ENCODE measurements at places on chromosomes 6 and 20.

- DNase-seq, result no peak
Measured at GRCh38 chr6:79231666-79232065, 2.8 kb downstream of the HMGN3 start.

- DNase-seq, result peak; percentile 59
Measured at GRCh38 chr6:107185391-107185970, 70.2 kb upstream of the BEND3 start.

DNA sequence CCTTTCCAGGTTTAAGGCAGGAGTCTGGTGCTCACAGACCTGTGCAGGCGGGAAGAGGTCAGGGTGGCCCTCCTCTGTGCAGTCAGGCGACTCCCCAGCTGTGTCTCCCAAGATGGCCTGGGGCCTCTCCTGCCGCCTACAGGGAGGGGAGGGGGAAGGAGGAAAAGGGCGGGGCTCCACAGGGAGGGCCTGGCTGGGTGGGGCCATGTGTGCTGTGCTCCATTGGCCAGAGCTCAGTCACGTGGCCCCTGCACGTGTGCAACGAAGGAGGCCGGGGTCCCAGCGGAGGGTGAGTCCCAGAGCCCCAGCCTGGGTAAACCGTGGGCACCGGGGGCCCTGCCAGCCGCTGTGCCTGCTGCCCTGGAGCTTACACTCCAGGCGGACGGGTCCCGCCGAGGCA is 211.6 kb downstream of the ZDHHC14 start:
- no peak for DNase-seq

DNA sequence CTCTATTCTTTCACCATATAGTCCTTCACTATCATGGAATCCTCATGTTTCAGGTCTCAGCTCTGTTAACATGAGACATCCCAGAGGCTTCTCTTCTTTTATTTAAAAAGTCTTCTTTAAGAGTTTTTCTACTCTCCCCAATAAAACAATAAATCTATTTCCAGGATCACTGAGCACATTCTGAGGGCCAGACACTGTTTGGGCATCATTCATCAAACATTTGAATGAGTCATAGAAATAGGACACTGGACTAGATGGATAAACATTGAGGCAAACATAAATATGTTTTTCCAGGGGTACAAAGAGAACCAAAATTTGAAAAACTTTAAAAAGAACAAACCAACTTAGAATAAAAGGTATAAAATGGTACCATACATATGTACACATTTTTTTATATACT is 554.4 kb downstream of the KIF16B start:
- DNase-seq, result no peak

GRCh38 chr20:17863577-17864292 is 104.9 kb downstream of the SNX5 start:
- no peak for DNase-seq

GRCh38 chr6:40626886-40627285 is 39.7 kb upstream of the LRFN2 start:
- DNase-seq, result no peak

- no peak for DNase-seq
Measured at GRCh38 chr20:52746190-52746589, 226.0 kb upstream of the TSHZ2 start.

DNA sequence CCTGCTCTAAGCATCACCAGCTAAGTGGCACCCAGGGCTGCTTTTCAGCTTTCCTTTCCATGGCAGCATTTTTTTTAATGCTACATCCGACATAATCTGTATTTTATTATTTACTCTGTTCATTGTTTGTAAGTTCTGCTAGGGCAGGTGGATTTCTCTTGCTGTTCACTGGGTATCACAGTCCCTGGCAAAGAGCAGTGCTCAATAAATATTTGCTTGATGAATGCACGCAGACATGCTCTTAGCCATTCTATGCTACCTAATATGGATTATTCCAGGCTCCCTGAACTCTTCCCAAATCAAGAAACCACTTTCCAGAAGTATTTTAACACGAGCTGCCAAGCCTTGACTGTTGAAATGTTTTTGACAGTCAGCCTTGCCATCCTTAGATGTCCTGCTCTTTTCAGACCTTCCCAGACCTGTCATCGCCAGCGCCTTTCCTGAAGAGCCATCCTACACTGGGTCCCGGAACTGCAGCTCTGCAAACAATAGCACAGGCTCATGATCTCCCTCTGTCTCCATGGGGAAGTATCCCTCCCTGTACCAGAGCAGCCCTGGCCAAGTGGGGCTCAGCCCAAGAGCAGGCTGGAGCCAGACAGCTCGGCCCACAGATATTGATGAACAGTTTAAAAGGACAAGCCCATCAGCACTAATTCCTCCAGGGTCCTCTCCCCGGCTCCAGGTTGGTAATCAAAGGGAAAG is 136.5 kb upstream of the CDH4 start:
- DNase-seq, result peak; percentile 72

DNA sequence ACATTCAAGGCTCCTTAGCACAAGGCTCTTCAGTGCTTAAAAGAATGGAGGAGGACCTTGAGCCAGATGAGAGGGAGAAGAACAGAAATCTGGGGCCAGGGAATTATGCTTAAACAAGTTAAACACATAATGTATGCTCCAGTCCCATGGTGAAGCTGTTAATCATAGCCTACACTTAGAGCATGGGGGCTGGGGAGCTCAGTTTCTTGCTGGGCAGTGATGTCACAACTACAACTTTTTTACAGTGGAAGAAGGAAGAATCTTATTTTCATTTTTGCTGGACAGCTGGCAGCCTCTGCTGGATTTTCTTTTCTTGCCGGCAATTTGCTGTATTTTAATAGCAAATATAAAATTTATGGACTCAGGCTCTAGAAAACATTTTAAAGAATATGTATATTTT is 432.5 kb downstream of the CD109 start:
- DNase-seq, result no peak

Measured in LNCaP clone FGC (cell line).